ENCODE measurements at places on chromosomes 4 and X.
A peak's percentile ranks its signal among the peaks of the same experiment; 100 is the strongest.

DNA sequence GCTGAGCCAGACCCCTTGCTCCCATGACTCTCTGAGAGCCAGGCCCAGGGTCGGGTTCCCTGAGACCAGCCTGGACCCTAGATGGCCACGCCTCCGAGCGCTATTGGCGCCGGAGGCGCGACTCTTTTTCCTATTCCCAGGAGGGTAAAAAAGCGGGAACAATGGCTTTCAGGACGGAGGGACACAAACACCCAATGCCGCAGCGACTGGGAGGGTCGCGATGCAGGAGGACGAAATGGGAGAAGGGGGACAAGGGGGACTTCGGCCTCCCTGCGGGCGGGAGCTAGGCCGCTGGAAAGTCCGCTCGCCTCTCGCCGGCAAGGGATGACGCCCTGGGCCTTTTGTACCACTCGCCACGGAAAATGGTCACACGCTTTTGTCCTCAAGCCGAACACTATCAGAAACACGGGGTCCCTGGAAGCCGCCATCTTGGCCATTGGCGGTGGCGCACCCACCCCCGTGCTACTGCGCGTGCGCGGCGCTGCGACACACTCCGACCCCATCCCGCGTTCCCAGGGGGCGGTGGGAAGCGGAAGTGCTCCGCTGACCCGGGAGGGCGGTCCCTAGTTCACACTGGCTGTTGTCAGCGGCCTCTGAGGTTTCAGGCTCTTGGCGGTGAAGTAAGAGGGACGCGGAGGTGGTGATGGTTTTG, 98.4 kb downstream of the ZNF674 start:
- peak; percentile 90 for DNase-seq

GRCh38 chr4:183264614-183265013, 55.5 kb downstream of the CLDN22 start:
- DNase-seq: no peak

DNA sequence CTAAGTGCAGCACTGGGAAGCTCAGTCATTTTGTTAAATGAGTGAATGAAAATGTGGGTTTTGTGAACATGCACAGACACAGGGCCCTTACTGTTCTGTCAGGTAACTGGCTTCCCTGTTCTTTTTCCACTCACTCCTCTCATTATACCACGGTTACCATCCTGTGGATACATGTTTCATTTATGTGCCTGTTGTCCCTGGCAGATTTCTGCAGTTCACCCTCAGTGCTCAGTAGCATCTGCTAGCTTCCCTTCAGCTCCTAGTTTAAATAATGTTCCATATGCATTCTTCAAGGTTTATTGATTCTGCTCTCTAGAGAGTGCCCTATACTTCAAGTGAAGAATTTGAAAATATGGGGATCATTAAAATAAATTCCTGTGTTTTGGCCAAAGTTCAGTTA, 1634.3 kb upstream of the ADGRL3 start:
- no peak for DNase-seq

GRCh38 chrX:119090627-119091026, 17.8 kb downstream of the CT47C1 start:
- DNase-seq: no peak

- DNase-seq: no peak
Observed at GRCh38 chr4:39718366-39719323, 20.7 kb downstream of the UBE2K start.

DNA sequence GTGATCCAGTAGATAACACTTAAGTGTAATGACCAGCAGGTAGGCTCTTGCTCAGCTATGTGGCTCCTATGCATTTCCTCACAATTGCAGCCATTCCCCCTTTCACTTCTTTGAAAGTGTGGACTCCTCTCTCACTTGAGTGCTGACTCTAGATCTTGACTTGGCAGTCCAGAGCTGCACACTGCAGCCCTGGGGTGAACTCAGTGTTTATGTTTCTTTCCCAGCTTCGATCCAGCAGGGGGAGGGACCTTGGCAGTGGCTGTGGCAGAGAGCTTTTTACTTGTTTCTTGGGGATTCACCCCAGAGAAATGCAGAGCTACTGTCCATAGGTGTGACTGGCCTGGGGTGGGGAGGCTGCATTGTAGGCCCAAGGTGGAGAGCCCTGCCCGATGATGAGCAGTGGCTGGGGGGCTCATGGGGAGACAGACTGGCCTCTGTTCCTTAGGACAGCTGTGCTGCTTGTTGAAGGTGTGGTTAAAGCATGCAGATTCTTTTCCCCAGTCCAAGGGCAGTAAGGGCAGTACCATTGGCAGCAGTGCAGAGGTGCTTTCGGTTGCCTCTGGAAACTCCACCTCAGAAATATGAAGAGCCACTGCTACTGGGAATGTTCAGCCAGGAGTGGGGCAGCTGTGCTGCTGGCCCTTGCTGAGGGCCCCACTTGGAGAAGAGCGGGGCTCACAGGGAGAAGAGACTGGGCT, 134.7 kb downstream of the SH3BGRL start:
- no peak for DNase-seq

GRCh38 chr4:1669850-1670249, 14.3 kb downstream of the FAM53A start:
- DNase-seq: no peak

DNA sequence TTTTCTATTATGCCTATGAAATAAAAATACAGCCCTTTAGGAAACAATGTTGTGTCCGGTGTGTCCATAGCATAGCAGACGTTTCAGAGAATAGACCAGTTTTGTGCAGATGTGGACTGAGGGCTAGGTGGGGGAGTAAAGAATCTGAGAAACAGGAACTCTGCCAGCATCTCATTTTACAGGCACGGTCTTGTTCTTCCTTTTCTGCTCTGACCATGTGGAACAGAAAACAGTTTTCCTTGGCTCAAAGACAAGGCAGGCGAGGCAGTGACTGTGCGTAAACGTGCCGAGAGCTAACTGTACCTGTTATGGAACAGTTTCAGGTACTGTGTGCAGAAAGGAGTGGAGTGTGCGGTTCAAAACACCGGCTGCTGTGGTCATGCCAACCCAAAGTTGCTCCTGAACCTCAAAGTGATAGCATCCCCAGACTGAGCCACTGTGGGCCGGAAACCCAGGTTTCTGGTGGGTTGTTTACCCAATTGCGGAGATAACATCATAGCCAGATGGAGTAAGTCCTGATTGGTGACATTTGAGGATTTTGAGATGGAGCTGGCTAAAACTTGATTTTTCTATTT, 20.2 kb downstream of the CNGA2 start:
- DNase-seq: no peak

GRCh38 chr4:106049490-106049889, 154.2 kb downstream of the NPNT start:
- no peak for DNase-seq

- no peak for DNase-seq
Observed at GRCh38 chrX:72306085-72306801, 529 bp upstream of the CITED1 start.

DNA sequence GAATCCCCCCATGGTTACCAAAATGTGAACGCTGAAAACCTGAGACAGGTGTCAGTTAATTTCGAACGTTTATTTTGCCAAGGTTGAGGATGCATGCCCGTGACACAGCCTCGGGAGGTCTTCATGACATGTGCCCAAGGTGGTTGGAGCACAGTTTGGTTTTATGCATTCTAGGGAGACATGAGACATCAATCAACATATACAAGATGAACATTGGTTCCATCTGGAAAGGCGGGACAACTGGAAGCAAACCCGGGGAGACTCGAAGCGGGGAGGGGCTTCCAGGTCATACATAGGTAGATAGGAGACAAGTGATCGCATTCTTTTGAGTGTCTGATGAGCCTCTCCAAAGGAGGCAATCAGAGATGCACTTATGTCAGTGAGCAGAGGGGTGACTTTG, 11.0 kb upstream of the SH3BP2 start:
- DNase-seq: no peak

DNA sequence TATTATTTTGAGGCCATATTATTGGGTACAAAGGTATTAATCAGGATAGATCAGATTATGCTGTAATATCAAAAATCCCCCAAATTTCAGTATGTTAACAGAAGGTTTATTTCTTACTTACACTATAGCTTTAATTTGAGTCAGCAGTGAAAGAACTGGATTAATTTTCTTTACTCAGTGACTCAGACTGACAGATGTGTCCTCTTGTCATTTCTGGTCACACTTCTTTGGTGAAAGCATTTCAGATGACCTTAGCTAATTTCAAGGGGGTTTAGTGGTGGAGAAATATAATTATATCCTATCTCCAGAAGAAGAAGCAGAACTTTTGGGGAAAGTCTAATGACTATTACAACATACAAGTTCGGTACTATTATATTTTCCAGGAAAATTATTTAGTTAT, 12.4 kb downstream of the DDIT4L start:
- no peak for DNase-seq

GRCh38 chrX:771536-771935, 140.9 kb downstream of the SHOX start:
- DNase-seq: no peak

DNA sequence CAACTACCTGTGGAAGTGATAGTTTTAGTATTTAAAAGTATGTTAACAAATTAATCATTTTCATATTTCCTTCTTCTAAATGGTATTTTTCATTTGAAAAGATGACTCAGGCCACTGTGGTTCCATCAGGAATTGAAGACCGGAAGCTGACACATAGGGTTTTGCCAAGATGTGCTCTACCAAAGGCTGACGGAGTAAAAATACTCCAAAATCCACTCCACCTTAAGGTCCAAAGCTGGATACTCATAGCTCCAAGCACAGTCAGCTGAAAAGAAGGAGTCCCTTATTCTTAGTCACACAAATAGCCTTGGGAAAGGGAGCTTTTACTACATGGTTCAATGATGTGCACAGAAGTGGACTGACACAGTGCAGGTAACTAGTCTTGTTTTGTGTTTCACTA, 472.0 kb downstream of the ARAP2 start:
- no peak for DNase-seq

DNA sequence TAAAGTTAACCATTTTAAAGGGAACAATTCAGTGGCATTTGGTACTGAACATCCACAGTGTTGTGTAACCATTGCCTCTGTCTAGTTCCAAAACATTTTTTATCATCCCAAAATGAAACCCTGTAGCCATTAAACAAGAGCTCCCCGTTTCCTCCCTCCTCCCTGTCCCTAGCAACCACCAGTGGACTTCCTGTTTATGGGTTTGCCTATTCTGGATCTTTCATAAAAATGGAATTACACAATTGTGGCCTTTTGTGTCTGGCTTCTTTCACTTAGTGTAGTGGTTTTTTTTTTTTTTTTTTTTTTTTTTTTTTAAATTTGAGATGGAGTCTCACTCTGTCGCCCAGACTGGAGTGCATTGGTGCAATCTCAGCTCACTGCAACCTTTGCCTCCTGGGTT, 11.6 kb downstream of the RBMX2 start:
- DNase-seq: peak; percentile 69
